ENCODE measurements at places on chromosomes 12 and 14. TPM values are rescaled to one million over a fixed set of nuclear protein-coding genes. Genes with fewer than 3 reads are reported as not detected.

The RNFT2 gene
- 10.4 TPM for total RNA-seq

DNA sequence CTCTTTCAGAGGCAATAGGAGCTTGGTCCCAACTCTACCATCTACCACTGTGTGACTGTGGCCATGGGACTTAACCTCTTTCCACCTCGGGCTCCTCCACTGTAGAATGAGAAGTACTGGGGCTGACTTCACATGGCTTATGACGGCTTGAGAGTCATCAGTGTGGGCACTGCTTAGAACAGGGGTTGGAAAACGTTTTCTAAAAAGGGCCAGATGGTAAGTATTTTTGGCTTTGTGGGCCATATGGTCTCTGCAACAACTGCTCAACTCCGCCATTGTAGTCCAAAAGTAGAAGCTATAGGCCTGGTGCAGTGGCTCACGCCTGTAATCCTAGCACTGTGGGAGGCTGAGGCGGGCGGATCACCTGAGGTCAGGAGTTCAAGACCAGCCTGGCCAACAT, 69.2 kb upstream of the LTA4H start:
- H3K4me1 ChIP-seq, result no peaks in the 10 kb centered on the region
- no peaks in the 10 kb centered on the region for H3K36me3 ChIP-seq
- no peak overlapping the region for H3K4me3 ChIP-seq
- no peak for DNase-seq
- no peak overlapping the region for H3K27ac ChIP-seq
- H3K27me3 ChIP-seq, result no peaks in the 10 kb centered on the region

The FAM222A gene
- 18.9 TPM for total RNA-seq

- no peaks in the 10 kb centered on the region for H3K36me3 ChIP-seq
- no peaks in the 10 kb centered on the region for H3K27me3 ChIP-seq
- DNase-seq, result no peak
- H3K27ac ChIP-seq, result no peak overlapping the region
- H3K4me3 ChIP-seq, result no peak overlapping the region
Measured at GRCh38 chr14:94615823-94616570, 3.8 kb downstream of the SERPINA3 start.

DNA sequence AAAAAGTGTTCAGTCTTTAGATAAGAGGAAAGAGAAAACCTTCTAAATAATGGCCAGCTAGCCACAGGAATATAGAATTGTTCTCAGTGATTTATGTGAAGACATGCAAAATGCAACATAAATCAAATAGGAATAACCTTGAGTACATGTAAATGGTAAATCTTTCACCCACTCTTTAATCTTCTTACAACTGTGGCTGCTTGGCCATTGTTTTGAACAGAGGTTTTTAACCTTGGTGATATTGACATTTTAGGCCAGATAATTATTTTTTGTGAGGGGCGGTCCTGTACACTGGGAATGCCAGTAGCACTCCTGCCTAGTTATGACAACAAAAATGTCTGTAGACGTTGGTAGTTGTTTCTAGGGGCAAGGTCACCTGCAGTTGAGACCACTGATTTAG, 479.9 kb upstream of the NOVA1 start:
- no peak overlapping the region for H3K27ac ChIP-seq
- H3K27me3 ChIP-seq, result no peaks in the 10 kb centered on the region
- H3K4me1 ChIP-seq, result peaks cover 3% of the 10 kb centered on the region
- no peak overlapping the region for H3K4me3 ChIP-seq

The EXOC3L4 gene
- total RNA-seq, result not detected

DNA sequence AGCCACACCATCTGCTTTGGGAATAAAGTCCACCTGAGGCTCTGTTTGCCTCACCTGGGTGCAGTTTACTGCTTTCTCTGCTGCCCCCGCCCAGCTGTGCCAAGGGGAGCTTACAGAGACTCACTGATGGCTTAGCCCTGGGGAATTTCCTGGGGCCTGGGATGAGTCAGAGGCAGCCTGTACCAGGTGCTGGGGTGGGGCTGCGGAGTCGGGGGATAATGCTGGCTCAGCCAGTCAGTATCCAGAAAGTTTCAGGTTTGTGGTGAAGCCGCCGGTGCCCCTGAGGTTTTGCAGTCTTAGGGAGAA, 22.3 kb downstream of the PLEKHG3 start:
- H3K27me3 ChIP-seq, result no peaks in the 10 kb centered on the region
- no peak overlapping the region for H3K4me3 ChIP-seq
- H3K4me1 ChIP-seq, result peaks cover 39% of the 10 kb centered on the region
- H3K27ac ChIP-seq, result no peak overlapping the region

- no peaks in the 10 kb centered on the region for H3K36me3 ChIP-seq
- no peaks in the 10 kb centered on the region for H3K4me1 ChIP-seq
- no peak overlapping the region for H3K27ac ChIP-seq
- DNase-seq, result no peak
- no peaks in the 10 kb centered on the region for H3K27me3 ChIP-seq
Measured at GRCh38 chr12:25578411-25579143, 25.5 kb upstream of the LMNTD1 start.

GRCh38 chr12:9079883-9080675, 35.6 kb downstream of the A2M start:
- H3K4me1 ChIP-seq, result no peaks in the 10 kb centered on the region
- no peaks in the 10 kb centered on the region for H3K36me3 ChIP-seq
- no peak overlapping the region for H3K4me3 ChIP-seq
- DNase-seq, result no peak

GRCh38 chr12:128318341-128318740, 51.4 kb downstream of the TMEM132C start:
- no peak for DNase-seq
- H3K27me3 ChIP-seq, result no peaks in the 10 kb centered on the region
- H3K4me1 ChIP-seq, result no peaks in the 10 kb centered on the region
- H3K27ac ChIP-seq, result no peak overlapping the region

DNA sequence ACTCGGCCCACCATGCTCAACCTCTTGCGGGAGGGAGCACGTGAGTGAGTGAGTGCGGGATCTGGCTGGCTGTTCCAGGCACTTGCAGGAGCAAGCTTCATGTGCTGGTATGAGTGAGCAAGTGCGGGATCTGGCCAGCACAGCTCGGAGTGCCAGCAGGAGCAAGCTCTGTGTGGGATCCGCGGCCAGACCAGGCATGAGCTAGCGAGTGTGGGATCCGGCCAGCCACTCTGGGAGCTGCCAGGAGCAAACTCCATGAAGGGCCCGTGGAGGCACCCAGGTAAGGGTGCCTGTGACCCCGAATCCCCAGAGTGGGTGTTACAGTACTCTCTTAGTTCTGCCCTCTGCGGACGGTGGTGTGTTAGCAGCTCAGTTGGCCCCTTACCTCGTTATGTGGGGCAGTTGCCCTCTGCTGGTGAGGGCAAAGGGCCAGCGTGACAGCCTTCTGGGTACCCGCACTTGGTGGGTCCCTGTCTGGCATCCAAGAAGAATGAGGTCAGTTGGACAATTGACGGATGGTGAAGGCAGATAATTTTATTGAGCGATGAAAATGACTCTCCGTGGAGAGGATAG, 38.3 kb downstream of the RAD51B start:
- H3K27ac ChIP-seq, result no peak overlapping the region
- H3K4me3 ChIP-seq, result no peak overlapping the region
- no peak for DNase-seq
- no peaks in the 10 kb centered on the region for H3K4me1 ChIP-seq

The TGM1 gene
- 0.05 TPM for total RNA-seq

The RPL10L gene
- not detected for total RNA-seq

- no peak for DNase-seq
- no peak overlapping the region for H3K27ac ChIP-seq
- no peak overlapping the region for H3K4me3 ChIP-seq
- no peaks in the 10 kb centered on the region for H3K27me3 ChIP-seq
- no peaks in the 10 kb centered on the region for H3K4me1 ChIP-seq
Measured at GRCh38 chr14:37588956-37589714, 5.9 kb downstream of the FOXA1 start.

DNA sequence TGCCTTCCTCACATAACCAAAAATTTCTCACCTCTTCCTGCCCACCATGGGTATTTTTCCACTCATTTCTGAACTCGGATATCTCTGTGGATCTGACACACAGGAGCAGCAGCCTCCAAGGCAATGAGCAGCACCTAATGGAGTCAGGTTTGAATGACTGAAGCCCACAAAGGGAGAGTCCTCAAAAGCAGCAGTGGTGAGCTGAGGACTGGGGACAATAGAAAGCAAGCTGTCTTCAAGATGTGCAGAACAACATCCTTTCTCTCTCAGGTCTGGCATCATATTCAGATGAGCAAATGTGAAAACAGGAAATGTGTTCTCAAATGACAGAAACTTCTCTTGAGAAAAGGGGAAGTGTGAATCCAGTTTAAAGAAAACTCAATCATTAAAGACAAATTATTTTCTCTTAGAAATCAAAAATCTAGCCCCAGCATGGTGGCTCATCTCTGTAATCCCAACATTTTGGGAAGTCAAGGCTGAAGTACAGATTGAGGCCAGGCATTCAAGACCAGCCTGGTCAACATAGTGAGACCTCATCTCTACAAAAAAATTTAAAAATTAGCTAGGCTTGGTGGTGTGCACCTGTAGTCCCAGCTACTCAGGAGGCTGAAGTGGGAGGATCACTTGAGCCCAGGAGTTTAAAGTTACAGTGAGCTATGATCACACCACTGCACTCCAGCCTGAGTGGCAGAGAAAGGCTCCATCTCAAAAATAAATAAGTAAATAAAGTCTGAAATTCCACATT, 54.2 kb downstream of the C12orf42 start:
- no peak for DNase-seq
- H3K27me3 ChIP-seq, result 0 out of 2 replicates have a peak, but pooled peaks cover 3% of the 10 kb centered on the region
- H3K4me1 ChIP-seq, result no peaks in the 10 kb centered on the region
- no peak overlapping the region for H3K4me3 ChIP-seq
- H3K27ac ChIP-seq, result no peak overlapping the region

The SERPINA9 gene
- not detected for total RNA-seq

The FAM186B gene
- 0.10 TPM for total RNA-seq

The RASAL1 gene
- not detected for total RNA-seq

- H3K4me3 ChIP-seq, result no peak overlapping the region
- H3K36me3 ChIP-seq, result no peaks in the 10 kb centered on the region
- no peak overlapping the region for H3K27ac ChIP-seq
- peaks cover 12% of the 10 kb centered on the region for H3K4me1 ChIP-seq
Measured at GRCh38 chr12:107225635-107226034, 132.3 kb upstream of the CRY1 start.
